GM10248 (cell line): ENCODE measurements at places on chromosomes 4 and X.

DNA sequence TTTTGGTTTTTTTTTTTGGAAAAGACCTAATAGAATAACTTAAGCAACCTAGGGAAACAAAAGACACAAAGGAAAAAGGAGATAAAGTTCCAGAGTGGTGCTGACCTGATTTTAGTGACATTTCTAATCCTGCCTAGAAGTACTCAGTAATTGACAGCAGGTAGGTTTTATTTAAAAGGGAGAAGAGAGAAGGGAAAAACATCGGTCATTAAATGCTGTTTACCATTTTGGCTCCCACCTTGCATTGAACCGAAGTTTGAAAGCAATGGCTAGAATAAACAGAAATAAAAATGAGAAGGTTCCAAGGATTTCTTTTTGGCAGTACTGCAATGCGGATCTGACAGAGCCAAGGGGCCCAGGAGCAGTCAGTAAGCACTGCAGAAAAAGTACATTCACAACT lies 115.8 kb upstream of the MAOA start:
- no peak for DNase-seq

- no peak for DNase-seq
Observed at GRCh38 chr4:13968723-13969122, 341.2 kb upstream of the BOD1L1 start.

DNA sequence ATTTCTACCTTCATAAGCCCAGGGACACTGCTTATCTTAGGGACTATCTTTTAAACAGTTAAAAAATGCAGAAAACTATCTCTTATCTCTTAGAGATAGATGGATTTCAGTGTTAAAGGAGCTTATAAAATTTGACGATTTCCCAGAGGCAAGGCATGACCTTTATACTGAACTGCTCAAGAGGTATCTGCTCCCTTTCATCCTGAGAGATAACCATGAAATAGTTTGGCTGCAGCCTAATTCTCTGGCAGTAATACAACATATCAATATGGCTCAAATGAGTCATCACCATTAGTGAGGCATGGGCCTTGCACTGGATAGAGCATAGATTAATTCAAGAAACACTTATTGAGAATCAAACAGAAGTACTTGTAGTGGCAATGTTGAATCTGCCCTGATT lies 348.2 kb upstream of the GRIA3 start:
- no peak for DNase-seq

DNA sequence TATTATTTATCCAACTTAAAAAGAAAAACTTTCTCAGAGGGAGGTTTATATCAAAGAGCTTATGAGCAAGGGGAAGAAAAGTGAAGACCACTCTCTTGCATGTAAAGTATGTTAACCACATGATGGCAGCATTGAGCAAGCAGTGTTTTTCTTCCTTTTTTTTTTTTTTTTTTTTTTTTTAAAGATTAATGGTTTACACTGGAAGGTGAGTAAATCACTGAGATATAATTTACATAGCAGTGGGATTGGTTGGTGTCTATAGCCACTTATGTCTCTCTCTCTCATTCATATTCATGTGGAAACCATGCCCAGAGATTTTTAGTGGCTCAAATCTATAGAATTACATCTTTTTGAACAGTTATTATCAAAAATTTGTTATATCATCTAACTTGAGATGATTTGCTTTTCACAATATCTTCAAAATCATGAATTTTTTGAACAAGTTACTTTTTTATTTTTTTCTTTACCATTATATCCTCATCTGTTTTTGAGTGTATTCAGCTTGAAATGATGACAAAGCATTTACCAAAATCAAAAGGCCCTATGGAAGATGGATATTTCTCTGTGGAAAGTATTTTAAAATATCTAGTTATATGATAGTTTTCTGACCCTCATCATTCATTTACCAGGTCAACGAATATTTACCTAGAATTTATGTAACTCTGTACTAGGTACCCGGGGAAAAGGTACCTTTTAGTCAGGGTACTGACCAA lies 31.6 kb downstream of the MTHFD2L start:
- peak; percentile 29 for DNase-seq

- DNase-seq: no peak
Observed at GRCh38 chr4:13570916-13571315, 26.6 kb upstream of the NKX3-2 start.

GRCh38 chr4:62816566-62816965 lies 1592.7 kb downstream of the TECRL start:
- no peak for DNase-seq

DNA sequence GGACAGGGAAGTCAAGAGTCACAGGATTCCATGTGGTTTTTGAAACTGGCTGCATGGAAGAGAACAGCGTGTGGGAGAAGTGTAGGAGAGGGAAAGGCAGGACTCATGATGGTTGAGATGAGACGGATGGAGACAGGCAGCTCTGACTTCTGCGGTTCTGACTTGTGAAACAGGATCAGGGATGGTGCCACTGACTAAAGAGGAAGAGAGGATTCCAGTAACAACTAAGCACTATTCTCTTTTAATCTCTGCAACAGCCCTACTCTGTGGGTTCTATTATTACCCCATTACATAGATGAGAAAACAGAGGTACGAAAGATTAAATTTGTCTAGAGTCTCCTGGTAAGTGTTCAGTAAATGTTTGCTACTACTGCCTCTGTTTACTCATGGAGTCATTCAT lies 156.3 kb downstream of the CBR4 start:
- DNase-seq: peak; percentile 25

- DNase-seq: no peak
Observed at GRCh38 chrX:85922821-85923220, 124.5 kb downstream of the CHM start.

- DNase-seq: no peak
Observed at GRCh38 chr4:78331965-78332364, 219.6 kb upstream of the ANXA3 start.

DNA sequence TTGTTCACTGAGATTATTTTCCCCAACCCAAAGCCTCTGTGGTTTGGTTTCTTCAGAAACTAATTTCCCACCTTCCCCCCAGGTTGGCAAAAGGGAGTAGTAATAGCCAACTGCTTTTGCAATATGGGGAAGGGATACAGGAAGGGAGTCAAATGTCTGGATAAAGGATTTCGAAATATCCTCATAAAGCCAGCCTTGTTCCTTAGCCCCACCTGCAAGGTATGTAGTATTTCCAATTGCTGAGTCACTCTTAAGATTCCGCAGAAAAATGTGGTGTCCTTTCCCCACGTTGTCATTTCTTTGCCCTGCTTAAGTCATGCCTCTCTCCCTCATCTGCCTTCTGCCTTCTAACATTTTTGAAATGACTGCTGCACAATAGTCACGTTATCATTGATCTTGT lies 138.8 kb upstream of the DCAF8L1 start:
- no peak for DNase-seq

- no peak for DNase-seq
Observed at GRCh38 chr4:25759101-25759500, 103.5 kb downstream of the SLC34A2 start.

DNA sequence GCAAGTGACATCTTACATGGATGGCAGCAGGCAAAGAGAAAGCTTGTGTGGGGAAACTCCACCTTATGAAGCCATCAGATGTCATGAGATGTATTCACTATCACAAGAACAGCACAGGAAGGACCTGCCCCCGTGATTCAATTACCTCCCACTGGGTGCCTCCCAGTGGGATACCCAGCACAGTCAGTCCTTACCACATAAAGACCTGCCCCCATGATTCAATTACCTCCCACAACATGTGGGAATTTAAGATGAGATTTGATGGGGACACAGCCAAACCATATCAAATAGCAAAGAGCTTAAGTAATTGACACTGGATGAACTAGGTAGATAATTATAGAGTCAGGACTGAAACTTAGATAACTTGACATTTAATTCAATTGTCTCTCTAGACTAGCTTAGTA lies 85.6 kb downstream of the SLIT2 start:
- no peak for DNase-seq

GRCh38 chr4:149008415-149009025 lies 566.3 kb upstream of the NR3C2 start:
- no peak for DNase-seq

- DNase-seq: no peak
Observed at GRCh38 chrX:13257223-13258051, 62.4 kb downstream of the ATXN3L start.

DNA sequence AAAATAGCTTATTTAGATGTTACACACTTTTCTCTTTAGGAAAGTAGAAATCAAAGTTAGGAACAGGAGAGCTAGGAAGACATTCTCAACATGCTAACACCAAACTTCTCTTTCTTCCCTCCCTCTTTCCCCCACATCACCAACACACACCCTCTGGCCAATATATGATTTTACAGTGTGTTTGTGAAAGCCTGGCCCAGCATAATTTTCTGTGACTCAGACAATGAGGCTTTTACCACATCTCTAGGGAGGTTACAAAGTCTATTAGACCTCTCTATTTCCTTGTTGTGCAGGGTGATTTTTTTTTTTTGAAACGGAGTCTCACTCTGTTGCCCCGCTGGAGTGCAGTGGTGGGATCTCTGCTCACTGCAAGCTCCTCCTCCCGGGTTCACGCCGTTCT lies 189.9 kb downstream of the AASDH start:
- DNase-seq: no peak

GRCh38 chr4:102449751-102450352 lies 51.3 kb upstream of the NFKB1 start:
- peak; percentile 58 for DNase-seq

GRCh38 chr4:145176641-145177432 lies 3.6 kb downstream of the OTUD4 start:
- DNase-seq: no peak

DNA sequence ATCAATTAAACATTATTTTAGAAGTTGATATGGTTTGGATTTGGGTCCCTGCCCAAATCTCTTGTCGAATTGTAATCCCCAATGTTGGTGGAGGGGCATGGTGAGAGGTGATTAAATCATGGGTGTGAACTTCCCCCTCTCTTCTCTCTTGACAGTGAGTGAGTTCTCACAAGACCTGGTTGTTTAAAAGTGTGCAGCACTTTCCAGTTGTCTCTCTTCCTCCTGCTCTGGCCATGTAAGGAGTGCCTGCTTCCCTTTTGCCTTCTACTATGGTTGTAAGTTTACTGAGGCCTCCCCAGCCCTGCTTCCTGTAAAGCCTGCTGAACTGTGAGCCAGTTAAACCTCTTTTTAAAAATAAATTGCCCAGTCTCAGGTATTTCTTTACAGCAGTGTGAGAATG lies 141.4 kb downstream of the GALNTL6 start:
- DNase-seq: no peak

- no peak for DNase-seq
Observed at GRCh38 chr4:107133965-107134653, 98.0 kb upstream of the DKK2 start.

GRCh38 chrX:52574416-52575275 lies 57.8 kb upstream of the XAGE1B start:
- DNase-seq: peak; percentile 38

DNA sequence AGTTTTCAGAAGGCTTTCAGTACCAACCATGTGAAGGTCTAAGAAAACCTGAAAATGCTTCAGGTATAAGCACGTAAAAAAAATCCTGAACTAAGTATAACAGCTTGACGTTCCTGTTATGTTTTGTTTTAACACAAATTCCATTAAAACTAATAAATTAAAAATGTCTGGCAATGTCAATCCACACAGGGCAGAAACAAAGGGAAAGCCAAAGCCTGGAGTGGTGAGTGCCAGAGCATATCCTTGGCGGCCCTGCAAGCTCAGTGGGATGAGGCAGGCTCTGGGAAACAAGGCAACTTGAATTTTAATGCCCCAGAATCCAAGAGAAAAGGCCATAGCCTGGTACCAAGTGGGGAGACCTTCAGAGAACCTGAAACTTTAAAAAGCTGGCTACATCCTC lies 78.2 kb downstream of the EPHA5 start:
- no peak for DNase-seq
